ENCODE measurements at places on chromosomes 3 and 15.

DNA sequence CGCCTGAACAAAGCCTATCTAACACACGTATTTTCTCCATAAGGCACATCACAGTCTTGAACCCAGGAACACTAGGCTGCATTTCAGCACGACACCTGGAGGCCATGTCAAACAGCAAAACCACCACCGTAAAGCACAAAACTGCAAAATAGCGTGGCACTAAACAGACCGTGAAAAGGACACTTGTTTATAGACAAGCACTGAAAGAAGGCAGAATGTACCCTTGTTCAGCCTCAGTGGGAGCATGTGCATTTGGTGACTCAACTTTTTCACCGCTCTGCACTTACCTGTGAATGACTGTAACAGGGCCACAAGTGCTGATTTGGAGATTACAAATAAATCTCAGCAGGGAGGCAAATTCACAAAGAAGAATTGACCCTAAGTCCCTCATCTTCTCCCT is 80.8 kb downstream of the ISG20 start:
- no peak for DNase-seq

DNA sequence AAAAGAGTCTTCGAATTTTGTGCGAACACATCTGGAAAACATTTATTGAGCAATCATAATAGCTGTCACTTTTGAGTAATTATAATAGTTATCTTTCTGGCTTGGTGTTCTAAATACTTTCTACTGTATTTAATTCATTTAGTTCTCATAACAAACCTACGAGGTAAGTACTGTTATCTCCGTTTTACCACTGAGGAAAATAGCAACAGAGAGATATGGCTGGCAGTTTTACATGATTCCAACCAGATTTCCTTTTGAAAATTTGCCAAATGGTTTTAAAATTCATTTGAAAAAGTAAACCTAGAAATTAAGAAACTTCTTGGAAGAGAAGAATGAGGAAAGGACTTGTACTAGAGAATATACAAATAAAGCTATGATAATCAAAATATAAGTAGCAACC is 37.3 kb upstream of the MGA start:
- no peak for DNase-seq

DNA sequence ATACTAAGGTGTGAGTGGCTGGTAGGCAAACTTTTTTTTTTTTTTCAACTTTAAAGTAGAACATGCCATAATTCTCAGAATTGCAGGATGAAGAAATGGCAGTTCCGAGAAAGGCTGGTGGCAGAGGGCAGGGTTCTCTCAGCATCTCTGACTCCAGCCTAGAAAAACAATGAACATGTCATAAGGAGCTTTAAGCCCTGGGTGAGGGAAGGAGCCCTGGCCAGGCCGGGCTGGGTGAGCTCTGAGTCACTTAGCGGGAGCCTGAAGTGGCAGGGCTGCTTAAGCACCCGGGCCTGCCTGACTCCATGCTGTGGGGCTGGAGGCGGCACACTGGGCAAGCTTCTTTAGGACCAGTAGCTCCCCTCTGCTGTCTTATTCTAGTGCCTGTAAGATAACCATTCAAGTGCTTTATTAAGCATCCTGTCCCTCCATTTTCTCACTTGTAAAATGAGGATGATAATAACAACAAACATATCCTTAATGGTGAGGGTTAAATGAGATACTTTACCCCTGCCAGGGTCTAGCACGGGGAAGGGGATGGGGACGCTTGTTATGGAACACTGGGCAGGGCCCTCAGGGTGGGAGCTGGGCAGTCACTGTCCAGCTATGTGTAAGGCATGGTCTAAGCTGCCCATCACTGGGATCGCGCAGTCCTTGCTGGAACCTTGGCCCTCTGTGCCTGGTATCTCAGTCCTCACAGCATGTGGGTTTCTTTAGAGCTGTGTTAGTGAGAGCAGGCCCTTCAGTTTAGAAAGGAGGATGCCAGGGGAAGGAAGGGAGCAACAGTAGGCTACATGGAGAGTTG is 18.4 kb downstream of the SMAD6 start:
- DNase-seq: no peak

- no peak for DNase-seq
Observed at GRCh38 chr3:149990423-149990948, 19.8 kb upstream of the PFN2 start.

DNA sequence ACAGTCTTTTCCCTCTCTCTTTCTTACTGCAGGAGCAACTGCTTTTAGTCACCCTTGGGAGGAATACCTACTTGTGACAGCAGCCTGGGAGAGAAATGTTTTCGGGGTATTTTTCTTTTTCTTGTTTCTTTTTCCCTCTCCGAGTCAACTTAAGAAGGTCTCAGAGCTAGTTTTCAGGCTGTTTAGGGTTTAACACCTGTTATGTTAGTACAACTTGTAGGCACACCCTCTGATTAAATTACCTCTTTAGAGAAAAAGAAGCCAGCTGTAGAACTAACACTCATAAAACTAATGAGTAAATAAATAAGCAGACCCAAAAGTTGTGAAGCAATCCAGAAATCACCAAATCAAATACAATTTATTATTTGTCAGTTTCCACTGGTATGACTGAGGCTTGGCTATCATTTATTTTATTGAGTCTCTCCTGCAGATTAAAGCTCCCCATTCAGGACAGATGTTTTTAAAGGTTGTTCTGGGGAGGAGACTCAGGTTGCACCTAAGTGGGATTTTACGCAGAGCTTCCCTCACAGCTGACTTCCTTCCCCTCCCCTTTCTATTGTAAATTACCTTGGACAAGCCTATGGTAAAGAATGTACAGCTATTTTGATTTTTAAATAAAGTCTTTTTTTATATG is 112.5 kb downstream of the FOXB1 start:
- DNase-seq: no peak

- no peak for DNase-seq
Observed at GRCh38 chr15:81184188-81184587, 12.5 kb upstream of the IL16 start.

GRCh38 chr3:134081211-134081610 is 51.5 kb upstream of the SLCO2A1 start:
- DNase-seq: no peak

DNA sequence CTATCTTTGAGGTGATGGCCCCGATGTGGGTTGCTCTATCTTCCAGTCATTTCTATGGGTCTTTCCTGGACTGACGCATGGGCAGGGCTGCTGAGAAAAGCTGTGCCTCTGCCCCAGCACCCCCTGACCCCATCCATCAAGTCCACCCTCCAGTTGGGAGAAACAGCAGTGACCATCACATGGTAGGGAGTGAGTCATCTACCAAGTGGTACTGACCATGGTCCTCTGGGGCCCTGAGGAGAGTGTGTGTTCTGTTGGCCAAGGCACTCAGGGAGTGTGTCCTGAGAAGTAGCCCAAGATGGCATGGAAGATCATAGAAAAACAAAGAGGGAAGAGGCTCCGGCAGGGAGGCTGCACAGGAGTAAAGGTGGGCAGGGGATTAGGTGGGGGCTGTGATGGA is 1.6 kb upstream of the DNAH1 start:
- no peak for DNase-seq
